Aortic smooth muscle cell (primary cell): ENCODE measurements at places on chromosomes 1 and 21. TPM values are rescaled to one million over a fixed set of nuclear protein-coding genes. Genes with fewer than 3 reads are reported as not detected.

TTC24 gene
- not detected in 2 replicates for total RNA-seq

TRIM45 gene
- 1.2 and 2.2 TPM in 2 replicates for total RNA-seq

S100A3 gene
- 8.1 and 13.3 TPM in 2 replicates for total RNA-seq

UQCRHL gene
- total RNA-seq, result 11.7 and 12.0 TPM in 2 replicates

RXFP4 gene
- total RNA-seq, result 0.12 TPM in 1 of 2 replicates, not detected in the other

FNBP1L gene
- total RNA-seq, result 3.7 and 7.7 TPM in 2 replicates

GFI1 gene
- 0.13 and 0.19 TPM in 2 replicates for total RNA-seq

DHX9 gene
- 129 and 163 TPM in 2 replicates for total RNA-seq

MACO1 gene
- 17.0 and 17.3 TPM in 2 replicates for total RNA-seq

EDN2 gene
- not detected in 2 replicates for total RNA-seq

CD160 gene
- not detected in 2 replicates for total RNA-seq

SPRR2A gene
- not detected in 2 replicates for total RNA-seq

LCE2A gene
- not detected in 2 replicates for total RNA-seq

C1orf232 gene
- not detected in 2 replicates for total RNA-seq

RGS18 gene
- total RNA-seq, result not detected in 2 replicates

TLR5 gene
- 0.12 and 0.13 TPM in 2 replicates for total RNA-seq

HSD11B1 gene
- total RNA-seq, result 6.0 and 52.4 TPM in 2 replicates

CCDC17 gene
- 0.53 and 0.75 TPM in 2 replicates for total RNA-seq

PCSK9 gene
- 0.25 and 0.40 TPM in 2 replicates for total RNA-seq

WNT2B gene
- total RNA-seq, result 3.0 and 3.4 TPM in 2 replicates

USH2A gene
- total RNA-seq, result under 0.01 TPM in 1 of 2 replicates, not detected in the other

ZFP69B gene
- 3.0 and 4.0 TPM in 2 replicates for total RNA-seq

GPR157 gene
- total RNA-seq, result 2.5 and 2.8 TPM in 2 replicates

PRKAA2 gene
- 6.3 and 7.3 TPM in 2 replicates for total RNA-seq

CCDC18 gene
- 8.6 and 11.1 TPM in 2 replicates for total RNA-seq

IVL gene
- total RNA-seq, result not detected in 2 replicates
